Thymus (tissue), 14 donors: ENCODE measurements at places on chromosomes 6 and 20. TPM values are rescaled to one million over a fixed set of nuclear protein-coding genes. Genes with fewer than 3 reads are reported as not detected.

GRCh38 chr6:167330750-167331149 lies 5.9 kb downstream of the TTLL2 start:
- DNase-seq = no peak

GRCh38 chr6:125073071-125073470 lies 80.5 kb upstream of the TPD52L1 start:
- no peak for DNase-seq

The OR2J3 gene
- not detected for total RNA-seq

GRCh38 chr6:88855541-88856147 lies 107.8 kb downstream of the RNGTT start:
- DNase-seq = no peak

The COX4I2 gene
- 4.1 TPM for total RNA-seq

GRCh38 chr6:113067612-113068275 lies 720.6 kb downstream of the RFPL4B start:
- no peak for DNase-seq

The ULBP1 gene
- total RNA-seq = 0.19 TPM

The WASF1 gene
- 2.1 TPM for total RNA-seq

The CLPSL1 gene
- total RNA-seq = not detected

- no peak for DNase-seq
Measured at GRCh38 chr6:150959166-150959565, 93.7 kb downstream of the MTHFD1L start.

The VNN1 gene
- total RNA-seq = 0.33 TPM

The ADGRB3 gene
- total RNA-seq = 0.09 TPM

GRCh38 chr6:25154034-25154596 lies 125.1 kb upstream of the CARMIL1 start:
- no peak for DNase-seq

GRCh38 chr6:50539447-50539846 lies 173.9 kb upstream of the TFAP2D start:
- no peak for DNase-seq

- DNase-seq = no peak
Measured at GRCh38 chr6:160408528-160408927, 60.4 kb downstream of the SLC22A3 start.

DNA sequence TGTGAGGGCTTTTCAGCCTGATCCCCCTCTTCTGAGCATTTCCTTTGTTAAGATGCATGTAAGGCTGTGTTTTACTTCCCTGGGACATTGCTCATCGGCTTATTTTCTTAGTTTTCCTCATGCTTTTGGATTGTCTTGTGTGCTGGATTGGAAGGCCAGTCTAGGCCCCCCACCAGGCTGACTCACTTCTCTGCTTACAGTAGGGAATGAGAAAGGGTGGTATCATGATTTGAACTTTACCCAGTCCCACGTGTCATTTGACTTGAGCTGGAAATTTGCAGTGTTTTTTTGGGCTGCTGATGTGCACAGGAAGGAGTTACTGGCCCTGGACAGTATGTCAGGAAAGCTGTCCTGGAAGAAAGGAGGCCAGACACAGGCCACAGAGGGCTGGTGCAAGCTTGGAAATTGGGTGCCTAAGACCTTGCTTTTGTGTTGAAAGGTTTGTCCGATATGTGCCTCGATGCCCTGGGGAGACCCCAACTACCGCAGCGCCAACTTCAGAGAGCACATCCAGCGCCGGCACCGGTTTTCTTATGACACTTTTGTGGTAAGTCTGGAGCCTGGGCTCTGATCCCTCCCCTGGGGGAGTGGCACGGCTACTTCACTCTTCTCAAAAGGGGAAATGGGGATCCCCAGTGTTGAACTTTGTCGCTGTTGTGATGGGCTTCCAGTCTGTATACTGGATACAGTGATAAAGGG lies 12.8 kb downstream of the RNF114 start:
- no peak for DNase-seq

GRCh38 chr6:163190786-163191185 lies 223.7 kb upstream of the QKI start:
- DNase-seq = no peak

The PIGT gene
- 28.1 TPM for total RNA-seq

GRCh38 chr20:25052255-25053194 lies 5.4 kb downstream of the ACSS1 start:
- no peak for DNase-seq

The CASS4 gene
- 2.8 TPM for total RNA-seq

DNA sequence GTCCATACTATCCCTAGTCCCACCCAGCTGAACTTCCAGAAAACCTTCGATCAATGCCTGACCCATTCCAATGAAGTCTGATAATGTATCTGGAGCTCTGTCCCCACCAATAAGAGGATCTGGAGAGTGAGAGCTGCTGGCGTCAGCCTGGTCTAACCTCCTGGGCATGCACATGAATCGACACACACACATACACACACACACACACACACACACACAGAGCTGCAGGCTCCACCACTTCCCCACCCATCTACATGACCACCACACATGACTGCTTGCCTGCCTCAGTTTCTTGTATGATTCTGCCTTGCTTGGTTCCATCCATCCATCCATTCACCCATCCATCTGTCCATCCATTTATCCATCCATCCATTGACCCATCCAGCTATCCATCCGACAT lies 60.8 kb downstream of the FAXC start:
- no peak for DNase-seq
